Stimulated activated CD4-positive, alpha-beta T cell treated with anti-CD3 and anti-CD28 coated beads, Interleukin-4, amount 100 ng/mL, for 4 hours (primary cell): ENCODE measurements at places on chromosomes 2 and 18.

GRCh38 chr18:10453806-10454680 is at the start of gene APCDD1:
TSS of gene APCDD1 (plus strand) at chr18:10454635. CDS start at chr18:10454982, 347 bp downstream.
- no peak for DNase-seq

DNA sequence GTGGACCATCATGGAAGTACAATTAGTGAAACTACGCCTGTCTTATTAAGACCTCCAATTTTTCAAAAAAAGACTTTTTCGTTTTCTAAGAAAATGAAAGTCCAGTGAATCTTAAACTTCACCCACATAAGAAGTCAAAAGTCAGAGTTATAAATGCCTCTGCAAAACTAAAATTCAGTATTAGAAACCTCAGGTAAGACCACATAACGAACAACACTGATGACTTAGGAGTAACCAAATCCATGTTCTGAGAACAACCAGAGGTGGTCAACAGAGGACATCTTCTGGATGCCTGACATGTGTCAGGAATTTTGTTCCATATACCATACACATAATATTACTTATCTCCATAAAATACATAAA is 62.4 kb downstream of the RPL31 start:
- no peak for DNase-seq

DNA sequence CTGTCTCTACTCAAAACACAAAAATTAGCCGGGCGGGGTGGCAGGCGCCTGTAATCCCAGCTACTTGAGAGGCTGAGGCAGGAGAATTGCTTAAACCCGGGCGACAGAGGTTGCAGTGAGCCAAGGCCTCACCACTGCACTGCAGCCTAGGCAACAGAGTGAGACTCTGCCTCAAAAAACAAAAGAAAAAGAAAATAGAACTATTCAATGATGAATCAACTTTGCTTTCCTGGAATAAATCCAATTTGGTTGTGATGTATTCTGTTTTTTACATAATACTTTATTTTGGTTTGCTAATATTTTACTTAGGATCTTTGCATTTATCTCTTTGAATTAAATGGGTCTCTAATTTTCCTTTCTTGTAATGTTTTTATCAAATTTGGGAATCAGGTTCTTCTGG is 86.3 kb upstream of the MBOAT2 start:
- no peak for DNase-seq

DNA sequence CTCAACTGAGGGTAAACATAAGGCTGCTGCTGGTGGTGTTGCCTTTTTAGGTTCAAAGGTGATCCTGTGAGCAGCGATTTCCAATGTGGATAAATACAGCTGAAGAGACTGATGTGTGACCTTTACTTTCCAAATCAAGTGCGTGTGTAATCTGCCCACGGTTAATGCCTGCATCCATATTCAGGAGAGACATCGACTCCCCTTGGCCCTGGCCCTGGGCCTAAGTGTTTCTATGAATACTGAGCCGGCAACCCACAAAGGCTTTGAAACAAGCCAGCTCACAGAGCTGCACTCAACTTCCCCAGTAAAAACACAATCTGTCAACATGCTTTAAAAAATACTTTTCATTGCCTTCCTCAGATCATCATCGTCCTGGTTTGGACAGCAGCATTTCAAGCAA is 1026.6 kb downstream of the TMEM182 start:
- DNase-seq: no peak

- DNase-seq: no peak
Observed at GRCh38 chr2:219452361-219453317, 18.0 kb downstream of the SPEG start.

- DNase-seq: no peak
Observed at GRCh38 chr18:53756610-53756972, 467.9 kb downstream of the MBD2 start.

GRCh38 chr2:203603456-203604389 is 68.6 kb upstream of the RAPH1 start:
- no peak for DNase-seq

- DNase-seq: no peak
Observed at GRCh38 chr2:52536929-52537460, 1230.6 kb upstream of the CHAC2 start.

- peak; percentile 20 for DNase-seq
Observed at GRCh38 chr2:26344581-26345282, 1.2 kb upstream of the SELENOI start.

GRCh38 chr2:186780701-186781316 is 68.2 kb downstream of the ZSWIM2 start:
- DNase-seq: no peak

GRCh38 chr2:168312036-168312822 is 64.8 kb upstream of the STK39 start:
- no peak for DNase-seq

GRCh38 chr2:175877845-175878544 is 124.1 kb downstream of the LNPK start:
- no peak for DNase-seq

GRCh38 chr18:31486165-31486564 is 11.8 kb upstream of the DSG2 start:
- DNase-seq: no peak

GRCh38 chr18:76458522-76459311 is 36.3 kb downstream of the ZNF516 start:
- DNase-seq: no peak

DNA sequence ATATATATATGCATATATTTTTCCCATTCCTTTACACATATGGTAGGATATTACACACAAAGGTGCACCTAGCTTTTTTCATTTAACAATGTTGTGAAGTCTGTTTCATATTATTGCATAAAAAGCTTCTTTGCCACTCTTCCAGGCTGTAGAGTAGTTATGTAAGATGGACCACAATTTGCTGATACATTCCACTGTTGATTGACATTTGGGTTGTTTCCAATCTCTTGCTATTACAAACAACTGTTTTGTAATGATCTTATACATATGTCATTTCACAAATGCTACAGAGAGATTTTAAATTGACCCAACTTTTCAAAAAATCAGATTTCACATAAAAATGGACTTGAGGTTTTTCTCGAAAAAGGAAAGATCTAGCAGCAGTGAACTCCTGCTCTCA is 301.4 kb downstream of the CDCA7 start:
- DNase-seq: no peak

GRCh38 chr2:222819722-222820333 is 41.0 kb upstream of the ACSL3 start:
- no peak for DNase-seq

DNA sequence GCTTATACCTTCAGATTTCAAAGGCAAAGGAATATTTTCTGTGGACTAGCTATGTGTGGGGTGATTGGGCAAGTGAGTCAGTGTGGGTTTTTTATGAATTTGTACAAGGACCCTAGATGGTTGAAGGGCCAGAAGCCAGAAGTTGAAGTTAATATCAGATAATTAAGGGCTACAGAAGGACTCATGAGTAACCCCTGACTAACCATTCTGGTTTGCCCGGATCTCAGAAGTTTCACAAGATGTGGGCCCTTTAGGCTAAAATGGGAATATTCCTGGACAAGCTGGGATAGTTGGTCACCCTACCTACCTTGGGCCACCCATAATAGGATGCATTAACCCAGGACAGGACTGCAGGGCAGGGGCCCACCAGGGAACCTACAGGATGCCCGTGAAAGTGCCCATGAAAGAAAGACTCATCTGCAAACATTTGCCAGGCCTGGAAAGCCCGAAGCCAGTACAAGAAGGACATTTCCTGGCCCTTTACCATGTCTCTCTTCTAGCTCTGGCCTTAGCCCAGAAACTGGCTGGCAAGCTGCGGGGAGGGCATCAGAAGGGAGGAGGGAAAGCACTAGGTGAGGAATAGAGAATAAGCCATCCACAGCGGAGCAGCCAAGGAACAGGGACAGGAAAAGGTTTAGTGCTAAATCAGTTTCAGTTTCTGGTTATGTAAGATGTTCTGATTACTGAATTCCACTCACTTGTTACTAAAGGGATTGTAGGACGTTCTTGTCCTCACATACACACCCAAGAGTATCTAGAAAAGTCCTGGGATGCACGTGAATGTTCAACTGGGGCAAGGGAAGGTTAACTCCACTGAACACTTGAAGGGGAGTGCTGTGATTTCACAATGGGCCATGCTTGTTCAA is 33.6 kb downstream of the GCG start:
- no peak for DNase-seq

DNA sequence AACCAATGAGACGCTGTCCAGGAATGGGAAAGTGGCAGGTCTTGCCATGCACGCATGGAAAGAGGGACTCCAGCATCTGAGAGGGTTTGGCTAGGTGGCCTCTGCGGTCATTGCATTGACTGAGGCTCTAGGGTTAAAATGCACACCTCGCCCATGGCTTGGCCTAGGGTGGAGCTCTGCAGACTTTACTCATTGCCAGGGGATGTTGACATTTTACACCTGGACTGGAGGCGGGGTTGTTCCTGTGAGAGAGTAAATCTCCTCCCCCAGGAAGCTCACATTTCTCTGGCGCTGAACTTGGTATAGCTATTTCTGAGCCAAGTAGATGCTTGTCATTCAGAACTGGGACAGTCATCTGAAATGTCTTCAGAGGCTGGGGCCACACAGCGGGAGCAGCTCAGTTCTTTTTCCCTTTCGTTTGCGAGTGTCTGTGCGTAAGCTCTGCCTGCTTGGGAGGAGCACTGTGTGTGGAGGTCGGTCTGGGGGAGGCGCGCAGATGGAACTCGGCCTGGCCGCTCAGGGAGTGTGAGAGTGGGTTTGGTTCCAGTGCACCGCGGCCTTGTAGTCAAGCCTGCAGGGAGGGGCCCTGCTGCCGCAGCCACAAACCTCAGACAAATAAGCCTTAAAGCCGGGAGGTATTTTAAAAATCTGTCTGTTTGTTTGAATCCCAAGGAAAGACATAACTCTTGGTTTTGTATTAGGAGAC is 76.5 kb downstream of the LPIN1 start:
- no peak for DNase-seq

GRCh38 chr2:67835266-67835665 is 227.5 kb downstream of the C1D start:
- DNase-seq: no peak

GRCh38 chr2:151774506-151774905 is 40.2 kb upstream of the NEB start:
- DNase-seq: no peak

GRCh38 chr2:230738391-230738811 is 25.8 kb downstream of the CAB39 start:
- no peak for DNase-seq

- no peak for DNase-seq
Observed at GRCh38 chr2:237600205-237600846, 9.8 kb upstream of the RAB17 start.

DNA sequence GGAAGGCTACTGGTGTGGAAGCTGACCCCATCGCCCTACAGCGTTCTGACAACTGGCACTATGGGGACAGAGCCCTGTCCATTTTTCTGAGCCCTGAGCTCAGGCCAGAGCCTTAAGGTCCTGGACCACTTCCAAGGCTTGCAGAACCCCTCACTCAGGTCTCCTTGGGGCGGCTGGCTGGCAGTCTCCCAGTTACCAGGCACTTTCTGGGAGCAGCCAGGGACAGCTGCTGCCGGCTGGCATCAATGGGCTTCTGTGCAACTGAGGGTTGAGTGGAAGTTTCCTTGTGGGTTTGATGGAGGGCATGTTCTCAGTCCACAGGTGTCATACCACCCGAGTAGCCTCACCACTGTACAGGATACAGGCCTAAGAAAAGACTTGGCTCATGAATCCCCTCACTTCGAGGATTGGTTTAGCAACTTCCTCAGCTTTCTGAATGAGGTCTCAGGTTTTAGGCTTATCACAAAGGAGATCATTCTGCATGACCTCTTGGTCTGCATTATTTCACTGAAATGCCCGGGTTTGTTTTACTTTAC is 27.4 kb upstream of the WIPF1 start:
- DNase-seq: no peak

DNA sequence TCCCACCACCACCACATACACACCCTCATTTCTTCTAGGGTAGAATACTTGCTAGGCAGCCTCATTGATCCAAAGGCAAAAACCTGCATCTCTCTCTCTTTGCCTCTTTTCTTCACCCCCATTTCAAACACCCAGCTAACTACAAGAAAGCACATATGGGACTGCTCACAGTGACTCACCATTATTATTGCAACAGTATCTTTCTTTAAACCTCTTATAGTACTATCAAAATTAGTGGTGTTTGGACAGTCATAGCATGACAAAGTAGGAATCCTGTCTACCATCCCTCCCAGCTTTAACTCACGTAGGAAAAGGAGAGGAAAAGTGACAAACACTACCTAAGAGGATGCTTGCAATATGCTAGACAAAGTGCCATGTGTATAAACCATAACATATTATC is 422.5 kb upstream of the CRIM1 start:
- no peak for DNase-seq

- no peak for DNase-seq
Observed at GRCh38 chr2:216246766-216247165, 125.5 kb downstream of the MARCHF4 start.

GRCh38 chr2:140696449-140696848 is 1434.4 kb downstream of the LRP1B start:
- no peak for DNase-seq

DNA sequence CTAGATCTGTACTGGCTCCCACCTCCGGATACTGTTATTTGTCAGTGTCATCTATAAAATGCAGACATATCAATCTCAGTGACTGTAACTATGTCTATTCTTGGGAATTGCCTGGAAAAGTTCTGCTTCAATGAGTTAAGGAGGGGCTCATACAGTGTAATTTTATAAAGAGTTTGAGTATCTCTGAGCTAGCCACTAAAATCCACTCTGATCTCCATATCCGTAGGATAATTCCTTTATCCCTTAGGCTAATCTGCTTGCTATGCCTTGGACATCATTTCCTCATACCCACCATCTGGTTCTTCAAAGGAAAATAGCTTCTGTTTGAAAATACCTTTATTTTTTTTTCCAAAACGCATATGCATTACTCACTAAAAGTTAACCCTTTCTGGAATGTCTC is 863.2 kb downstream of the SUCLG1 start:
- no peak for DNase-seq

DNA sequence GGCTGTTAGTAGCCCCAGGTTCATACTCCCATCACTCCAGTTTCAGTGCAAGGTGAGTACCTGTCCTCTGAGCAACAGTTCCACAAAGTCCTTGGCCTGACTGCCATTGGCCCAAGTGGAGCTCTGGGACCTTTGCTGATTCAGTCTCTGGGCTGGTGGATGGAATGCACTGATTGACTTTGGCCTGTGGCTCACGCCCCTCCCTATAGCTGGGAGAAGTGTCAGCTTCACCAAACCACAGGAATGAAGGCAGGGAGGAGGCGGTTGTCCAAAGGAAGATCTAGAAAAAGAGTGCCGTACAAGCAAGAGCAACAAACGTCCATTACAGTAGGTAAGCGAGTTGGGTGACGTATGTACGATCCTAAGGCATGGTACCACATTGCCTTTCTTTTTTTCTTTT is 34.0 kb downstream of the QPCT start:
- no peak for DNase-seq
